ENCODE measurements at places on chromosomes 6 and 20. TPM values are rescaled to one million over a fixed set of nuclear protein-coding genes. Genes with fewer than 3 reads are reported as not detected.

- DNase-seq = no peak
These were observed 358.3 kb upstream of the EYS start for GRCh38 chr6:66065313-66065712.

Gene RIMS1
- total RNA-seq = 0.36 TPM

GRCh38 chr6:129875610-129876520 lies 14.8 kb upstream of the TMEM244 start:
- no peak for DNase-seq

Gene OR12D3
- total RNA-seq = not detected

GRCh38 chr6:149275621-149276020 lies 41.9 kb upstream of the TAB2 start:
- no peak for DNase-seq

- no peak for DNase-seq
These were observed 110.7 kb downstream of the DACT2 start for GRCh38 chr6:168208854-168209253.

GRCh38 chr6:4299476-4299875 lies 164.1 kb upstream of the ECI2 start:
- no peak for DNase-seq

DNA sequence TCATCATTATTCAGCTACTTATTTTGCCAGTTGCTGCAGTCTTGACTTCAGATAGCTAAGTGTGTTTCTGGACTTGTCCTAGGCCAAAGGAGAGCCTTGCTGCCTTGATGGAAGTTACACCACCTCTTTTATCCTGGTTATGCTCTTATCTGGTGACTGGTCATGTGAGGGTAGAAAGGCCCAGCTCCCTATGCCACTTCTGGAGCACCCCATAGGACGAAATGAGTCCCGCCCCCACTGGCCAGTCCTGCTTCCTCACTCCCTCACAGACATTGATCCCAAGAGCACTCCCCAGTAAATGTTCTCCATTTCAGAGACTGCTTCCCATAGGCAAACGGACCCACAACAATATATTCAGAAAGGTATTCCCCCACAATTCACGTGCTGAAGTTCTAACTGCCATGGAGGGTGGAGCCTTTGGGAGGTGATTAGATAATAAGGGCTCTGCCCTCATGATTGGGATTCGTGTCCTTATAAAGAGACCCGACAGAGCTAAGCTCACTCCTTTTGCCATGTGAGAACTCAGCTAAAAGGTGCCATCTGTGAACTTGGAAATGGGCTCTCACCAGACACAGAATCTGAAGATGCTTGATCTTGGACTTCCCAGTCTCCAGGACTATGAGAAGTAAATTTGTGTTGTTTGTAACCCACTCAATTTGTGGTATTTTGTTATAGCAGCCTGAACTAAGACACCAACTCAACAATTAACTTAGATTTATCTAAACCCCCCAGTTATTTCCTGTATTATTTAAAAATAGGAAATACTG lies 21.5 kb upstream of the ELOVL2 start:
- no peak for DNase-seq

Gene PDYN
- total RNA-seq = not detected

Gene MUC21
- not detected for total RNA-seq

Gene LHFPL5
- total RNA-seq = not detected

GRCh38 chr6:79608334-79609224 lies 22.6 kb upstream of the SH3BGRL2 start:
- DNase-seq = no peak

DNA sequence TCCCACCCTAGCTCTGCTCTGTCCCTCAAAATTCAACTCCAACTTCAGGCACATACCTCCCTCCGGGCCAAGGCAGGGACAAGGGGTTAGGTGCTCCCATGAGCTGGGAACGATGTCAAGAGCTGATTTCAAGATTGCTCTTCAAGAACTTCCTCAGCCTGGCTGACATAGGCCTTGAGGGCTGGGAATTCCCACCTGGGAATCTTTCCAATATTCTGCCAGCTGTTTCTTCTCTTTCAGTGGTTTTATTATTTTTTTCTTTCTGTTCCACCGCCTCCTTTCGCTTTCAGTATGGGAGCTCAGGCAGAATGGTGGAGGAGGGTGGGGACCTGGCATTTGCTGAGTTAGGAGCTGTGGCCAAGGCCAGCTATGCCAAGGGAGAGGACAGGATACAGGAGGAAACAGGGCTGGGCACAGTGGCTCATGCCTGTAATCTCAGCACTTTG lies 33.7 kb downstream of the SRSF3 start:
- peak; percentile 71 for DNase-seq

Gene IER3
- 27.5 TPM for total RNA-seq

GRCh38 chr20:49646126-49646525 lies 67.6 kb downstream of the B4GALT5 start:
- DNase-seq = no peak

DNA sequence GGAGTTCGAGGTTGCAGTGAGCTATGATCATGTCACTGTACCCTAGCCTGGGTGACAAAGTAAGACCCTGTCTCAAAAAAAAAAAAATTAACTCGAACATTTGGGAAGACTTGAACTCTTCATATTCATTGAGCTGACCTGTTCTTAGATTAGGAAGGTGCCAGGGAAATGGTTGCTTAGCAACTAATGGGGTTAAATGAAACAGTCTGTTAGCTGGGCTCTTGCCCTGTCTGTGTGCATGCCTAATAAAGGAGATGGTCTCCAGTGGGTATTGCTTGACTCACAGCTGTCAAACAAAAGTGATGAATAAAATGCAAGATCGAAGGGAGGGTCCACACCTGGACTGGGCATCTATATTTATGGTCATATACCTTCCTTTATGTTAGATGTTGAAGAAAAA lies 101.8 kb downstream of the KLHL32 start:
- no peak for DNase-seq

DNA sequence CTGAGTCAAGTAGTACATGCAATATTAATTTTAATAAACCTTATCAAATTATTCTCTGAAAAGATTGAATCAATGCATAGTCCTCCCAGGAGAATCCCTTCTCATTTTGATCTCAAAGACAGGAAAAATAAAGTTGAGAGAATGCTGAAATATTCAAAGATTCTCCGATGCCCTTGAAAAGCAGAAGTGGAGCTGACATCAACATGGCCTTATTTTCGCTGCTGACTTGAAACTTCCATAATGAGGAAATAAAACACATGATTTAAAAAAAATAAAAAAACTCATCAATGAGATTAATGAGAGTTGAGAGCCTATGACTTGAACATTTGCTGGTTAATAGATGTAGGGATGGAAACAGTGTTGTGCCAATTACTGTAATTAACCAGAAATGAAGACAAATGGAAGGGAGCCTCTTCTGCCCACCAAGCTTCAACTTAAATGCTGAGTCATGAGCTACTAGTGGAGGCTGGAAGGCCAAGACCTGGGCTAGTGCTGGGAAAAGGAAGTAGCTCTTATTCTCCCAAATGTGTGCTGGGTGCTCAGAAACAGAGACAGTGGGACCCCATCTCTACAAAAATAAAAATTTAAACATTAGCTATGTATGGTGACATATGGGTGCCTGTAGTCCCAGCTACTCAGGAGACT lies 139.9 kb downstream of the BFSP1 start:
- DNase-seq = no peak

Gene GGTLC1
- total RNA-seq = not detected

Gene GDAP1L1
- 3.1 TPM for total RNA-seq

DNA sequence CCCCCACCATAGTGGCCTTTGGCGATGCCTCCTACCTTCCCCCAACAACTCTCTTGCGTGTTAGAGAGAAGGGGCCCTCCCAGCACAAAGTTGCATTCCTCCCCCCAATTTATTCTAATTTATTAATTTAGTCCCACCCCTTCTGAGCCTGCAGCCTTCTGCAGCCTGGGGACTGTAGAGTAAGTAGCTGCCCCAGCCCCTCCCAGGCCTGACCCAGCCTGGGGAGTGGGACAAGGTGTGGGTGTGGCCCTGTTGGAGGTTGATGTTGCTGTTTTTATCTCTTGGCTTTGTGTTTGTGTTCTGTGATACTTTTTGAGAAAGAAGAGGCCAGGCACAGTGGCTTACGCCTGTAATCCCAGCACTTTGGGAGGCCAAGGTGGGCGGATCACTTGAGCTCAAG lies 49.4 kb downstream of the ORC3 start:
- no peak for DNase-seq

Gene DEFB116
- total RNA-seq = not detected

Gene SGK2
- 2.2 TPM for total RNA-seq

GRCh38 chr6:157494132-157494710 lies 113.2 kb downstream of the ZDHHC14 start:
- no peak for DNase-seq

- peak; percentile 72 for DNase-seq
These were observed 1.1 kb downstream of the AMD1 start for GRCh38 chr6:110875548-110876169.

Gene CCN6
- 1.3 TPM for total RNA-seq

Gene SNRNP48
- 14.5 TPM for total RNA-seq

DNA sequence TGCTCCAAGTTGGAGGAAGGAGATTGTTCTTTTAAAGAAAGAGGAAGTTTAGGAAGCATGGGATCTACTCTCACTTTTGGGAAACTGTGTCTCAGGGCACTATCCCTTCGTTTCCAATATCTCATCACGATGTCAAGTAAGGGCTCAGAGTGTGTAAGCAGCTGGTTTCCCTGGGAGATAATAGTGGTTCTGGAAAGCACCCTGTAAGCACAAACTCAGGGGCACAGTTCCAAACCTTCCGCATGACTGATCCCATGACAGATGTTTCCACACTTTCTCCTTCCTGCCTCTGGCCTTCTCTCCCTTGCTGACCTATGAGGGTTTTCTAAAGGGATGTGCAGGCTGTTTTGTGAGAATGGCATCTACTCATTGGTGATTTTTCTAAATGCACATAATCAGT lies 33.9 kb downstream of the ADTRP start:
- DNase-seq = peak; percentile 63

- no peak for DNase-seq
These were observed 23.7 kb downstream of the MOCS3 start for GRCh38 chr20:50982363-50982762.

Gene PKHD1
- total RNA-seq = not detected

DNA sequence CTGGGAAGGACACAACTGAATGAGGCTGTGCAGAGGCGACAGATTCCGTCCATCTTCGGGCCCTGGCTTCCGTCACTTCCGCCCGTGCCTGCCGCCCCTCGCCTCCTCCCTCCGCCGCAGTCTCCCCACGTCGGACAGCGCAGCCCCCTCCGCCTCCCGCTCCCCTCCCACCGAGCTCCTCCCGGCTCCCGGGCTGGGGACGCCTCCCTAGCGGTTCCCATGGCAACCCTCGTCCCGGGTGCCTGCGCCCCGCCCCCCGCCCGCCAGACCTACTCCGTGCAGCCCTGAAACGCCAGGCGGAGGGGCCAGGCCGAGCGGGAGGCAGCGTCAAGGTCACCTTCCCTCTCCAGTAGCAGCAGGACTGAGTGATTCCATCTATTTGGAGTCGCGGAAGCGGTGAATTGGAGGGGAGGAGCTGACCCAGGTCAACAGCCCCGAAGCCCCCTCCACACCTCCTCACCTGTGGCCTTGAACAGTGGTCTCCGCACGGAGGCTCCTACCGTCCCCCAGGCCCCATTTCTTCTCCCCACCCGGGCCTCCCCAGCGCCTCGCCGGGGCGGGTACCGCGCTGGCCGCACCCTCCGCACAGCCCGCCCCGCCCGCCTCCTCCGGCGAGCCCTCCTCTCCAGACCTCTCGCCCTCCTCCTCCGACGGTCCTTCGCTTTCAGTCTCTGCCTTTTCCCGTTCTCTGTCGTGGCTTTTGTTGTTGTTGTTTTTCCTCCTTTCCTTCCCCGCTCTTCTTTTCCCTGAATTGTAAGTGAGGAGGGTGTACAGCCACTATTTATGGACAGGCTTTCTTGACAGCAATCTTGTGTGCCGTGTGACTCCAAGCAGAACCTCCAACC lies 951 bp downstream of the NRSN2 start:
- DNase-seq = peak; percentile 97

Gene ASIP
- 22.5 TPM for total RNA-seq

DNA sequence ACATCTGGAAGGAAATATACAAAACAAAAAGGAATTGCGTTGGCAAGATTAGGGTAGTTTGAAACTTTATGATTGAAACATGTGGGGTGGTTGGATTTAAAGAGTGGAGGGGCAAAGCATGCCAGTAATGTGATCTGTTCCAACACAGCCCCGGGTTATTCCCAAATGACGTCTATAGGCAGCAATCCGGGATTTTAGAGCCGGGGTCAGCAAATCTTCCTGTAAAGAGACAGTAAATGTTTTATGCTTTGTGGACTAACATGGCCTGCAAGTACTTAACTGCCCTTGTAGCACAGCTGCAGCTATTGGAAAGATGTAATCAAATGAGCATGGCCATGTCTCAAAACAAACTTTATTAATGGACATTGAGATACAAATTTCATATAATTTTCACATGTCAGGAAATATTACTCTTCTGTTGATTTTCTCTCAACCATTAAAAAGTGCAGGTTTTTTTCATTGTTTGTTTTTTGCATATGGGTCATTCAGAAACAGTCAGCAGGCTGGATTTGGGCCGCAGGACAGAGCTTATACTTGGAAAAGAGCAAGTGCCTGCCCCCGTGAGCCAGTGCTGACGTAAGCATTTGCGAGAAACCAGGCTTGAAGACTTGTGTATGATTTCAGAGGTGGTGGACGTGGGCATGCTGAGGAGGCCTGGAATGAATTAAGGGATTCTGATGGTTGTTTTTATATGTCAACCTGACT lies 136.5 kb downstream of the DOK5 start:
- DNase-seq = no peak

GRCh38 chr6:36598739-36599318 lies 4.7 kb downstream of the SRSF3 start:
- DNase-seq = no peak

- no peak for DNase-seq
These were observed 186.9 kb downstream of the TBC1D7 start for GRCh38 chr6:13141387-13141786.

GRCh38 chr6:3848925-3849605 lies at the start of gene FAM50B:
TSS of gene FAM50B (plus strand) at chr6:3849373. CDS start at chr6:3849812, 439 bp downstream.
- peak; percentile 91 for DNase-seq

- DNase-seq = no peak
These were observed 26.1 kb downstream of the BTBD3 start for GRCh38 chr20:11943778-11944177.

- DNase-seq = no peak
These were observed 103.1 kb upstream of the NAA20 start for GRCh38 chr20:19913927-19914614.

DNA sequence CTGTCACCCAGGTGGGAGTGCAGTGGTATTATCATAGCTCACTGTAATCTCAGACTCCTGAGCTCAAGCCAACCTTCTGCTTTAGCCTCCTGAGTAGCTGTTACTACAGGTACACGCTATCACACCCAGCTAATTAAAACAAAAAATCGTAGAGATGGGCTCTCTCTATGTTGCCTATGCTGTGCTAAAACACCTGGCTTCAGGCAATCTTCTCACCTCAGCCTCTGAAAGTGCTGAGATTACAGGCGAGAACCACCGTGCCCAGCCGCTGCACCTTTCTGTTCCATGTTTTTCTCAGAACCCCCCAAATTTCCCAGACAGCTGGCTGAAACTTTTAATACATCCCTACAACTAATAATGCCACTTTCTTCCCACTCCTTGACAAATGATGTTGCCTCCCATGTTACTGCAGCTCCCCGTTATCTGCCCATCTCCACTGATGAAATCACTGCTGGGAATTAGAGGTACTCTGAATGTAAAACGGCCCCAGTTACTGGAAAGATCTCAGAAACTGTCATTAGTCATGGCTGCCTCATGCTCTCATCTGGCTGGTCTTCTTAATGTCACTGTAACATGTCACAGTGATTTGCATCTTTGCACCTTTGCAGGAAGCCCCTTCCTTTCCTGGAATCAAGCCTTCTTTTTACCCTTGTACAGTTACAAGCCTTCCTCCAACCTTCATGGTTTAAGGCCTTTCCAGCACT lies 697.5 kb downstream of the PRKN start:
- no peak for DNase-seq

Gene TRMT11
- total RNA-seq = 24.2 TPM

Gene ULBP3
- 1.6 TPM for total RNA-seq

GRCh38 chr6:25833136-25833535 lies 1.3 kb upstream of the SLC17A1 start:
- DNase-seq = no peak
